ENCODE measurements at places on chromosomes 7 and 10.

- no peak for DNase-seq
Observed at GRCh38 chr7:34073676-34074075, 168.3 kb downstream of the BMPER start.

- no peak for DNase-seq
Observed at GRCh38 chr7:148746135-148746534, 47.4 kb downstream of the CUL1 start.

DNA sequence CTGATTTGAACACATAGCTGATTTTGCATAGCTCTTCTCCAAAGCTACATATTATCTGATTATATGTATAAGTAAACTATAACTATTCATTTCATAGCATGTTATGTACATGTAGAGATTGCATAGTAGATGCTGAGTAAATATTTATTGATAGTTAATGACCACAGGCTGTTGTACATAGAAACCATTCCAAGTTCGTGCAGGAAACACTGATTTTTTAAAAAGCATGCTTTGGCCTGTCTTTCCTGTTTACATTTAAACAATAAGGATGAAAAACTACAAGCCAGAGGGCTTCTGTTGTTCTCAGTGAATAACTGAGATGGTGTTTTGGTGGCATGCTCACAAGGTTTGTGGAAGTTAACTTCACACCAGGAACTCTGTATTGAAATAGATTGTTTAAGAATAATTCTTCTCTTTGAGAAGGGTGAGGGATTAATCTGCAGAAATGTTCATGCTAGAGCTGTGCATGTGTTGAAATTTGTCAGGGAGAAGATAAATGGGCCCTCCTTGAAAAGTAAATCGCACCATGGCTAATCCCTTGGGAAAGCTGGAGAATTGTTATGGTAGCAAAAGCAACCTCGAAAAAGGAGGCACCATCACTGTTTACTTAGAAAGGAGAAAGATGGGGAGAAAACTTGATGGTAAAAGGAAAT lies 120.2 kb upstream of the SP8 start:
- DNase-seq: no peak

DNA sequence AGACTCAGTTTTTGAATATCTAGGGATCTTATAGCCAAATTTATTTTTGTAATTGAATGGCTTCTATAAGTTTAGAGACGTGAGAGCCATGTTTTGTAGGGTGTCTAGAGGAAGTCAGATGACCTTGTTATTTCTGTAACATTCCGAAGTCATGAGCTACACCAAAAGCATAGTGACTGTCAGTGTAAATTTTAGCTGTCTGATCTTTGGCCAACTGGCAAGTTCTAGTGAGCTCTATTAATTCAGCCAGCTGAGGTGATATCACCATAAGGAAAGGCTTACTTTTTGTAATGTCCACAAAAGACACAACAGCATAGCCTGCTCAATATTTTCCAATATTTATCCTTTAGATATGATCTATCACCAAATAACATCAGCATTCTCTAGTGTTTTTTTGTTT lies 9.9 kb upstream of the NT5C3A start:
- DNase-seq: no peak

DNA sequence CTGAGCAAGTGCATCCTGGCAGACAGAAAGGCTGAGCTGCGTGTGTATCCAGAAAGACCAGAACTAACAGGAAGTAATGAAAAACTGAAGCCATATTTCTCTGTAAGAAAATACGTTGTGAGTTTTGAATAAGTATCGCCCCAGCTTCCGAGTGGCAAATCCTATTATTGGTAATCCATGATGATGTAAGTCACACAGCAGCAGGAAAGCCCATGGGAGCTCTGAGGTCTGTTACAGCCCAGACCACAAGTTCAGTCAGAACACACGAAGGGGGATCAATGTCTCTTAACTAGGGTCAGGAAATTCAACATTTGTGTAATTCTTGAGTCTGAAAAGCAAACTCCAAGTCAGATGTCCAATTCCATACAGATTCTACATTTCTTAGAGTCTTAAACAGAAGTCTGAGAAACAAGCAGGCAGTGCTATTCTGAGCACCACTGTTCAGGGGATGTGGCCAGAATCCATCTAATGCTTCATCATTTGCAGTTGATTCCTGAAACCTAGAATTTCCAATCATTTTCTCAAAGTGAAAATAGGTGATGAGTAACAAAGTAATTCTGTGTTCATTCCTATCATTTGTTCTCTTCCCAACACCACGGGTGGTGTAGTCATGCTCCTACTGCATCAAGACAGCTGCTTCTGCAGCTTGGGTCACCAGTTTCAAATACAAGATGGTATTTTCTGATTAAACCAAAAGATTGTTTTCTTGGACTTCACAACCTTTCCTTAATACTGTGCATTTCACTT lies at the start of gene LRIT2:
Gene LRIT2 (minus strand): TSS at position 118 of the 747 bp plus-strand sequence. CDS start 24 bp downstream, at position 94.
- no peak for DNase-seq

All from Jurkat, Clone E6-1 (cell line).